ENCODE measurements at places on chromosomes 2 and 18.
A peak's percentile ranks its signal among the peaks of the same experiment; 100 is the strongest.

- DNase-seq, result no peak
Measured at GRCh38 chr2:71082402-71083252, 14.2 kb downstream of the NAGK start.

DNA sequence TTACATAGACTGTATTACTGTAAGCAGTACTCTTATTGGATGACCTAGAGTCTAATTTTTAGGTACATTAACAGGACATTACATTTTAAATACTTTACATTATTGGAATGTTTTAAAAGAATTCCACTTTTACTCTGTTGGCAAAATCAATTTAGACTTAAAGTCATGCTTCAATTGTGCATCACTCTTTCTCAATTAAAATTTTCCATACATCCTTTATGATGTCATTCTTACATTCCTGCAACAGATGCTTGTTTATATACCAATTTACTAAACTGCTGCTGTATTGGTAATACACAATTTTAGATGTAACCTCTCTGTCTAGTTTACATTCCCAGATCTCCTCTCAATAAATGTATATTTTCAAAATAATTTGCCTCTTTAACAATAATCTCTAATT lies 440.1 kb downstream of the ZEB2 start:
- DNase-seq, result no peak

DNA sequence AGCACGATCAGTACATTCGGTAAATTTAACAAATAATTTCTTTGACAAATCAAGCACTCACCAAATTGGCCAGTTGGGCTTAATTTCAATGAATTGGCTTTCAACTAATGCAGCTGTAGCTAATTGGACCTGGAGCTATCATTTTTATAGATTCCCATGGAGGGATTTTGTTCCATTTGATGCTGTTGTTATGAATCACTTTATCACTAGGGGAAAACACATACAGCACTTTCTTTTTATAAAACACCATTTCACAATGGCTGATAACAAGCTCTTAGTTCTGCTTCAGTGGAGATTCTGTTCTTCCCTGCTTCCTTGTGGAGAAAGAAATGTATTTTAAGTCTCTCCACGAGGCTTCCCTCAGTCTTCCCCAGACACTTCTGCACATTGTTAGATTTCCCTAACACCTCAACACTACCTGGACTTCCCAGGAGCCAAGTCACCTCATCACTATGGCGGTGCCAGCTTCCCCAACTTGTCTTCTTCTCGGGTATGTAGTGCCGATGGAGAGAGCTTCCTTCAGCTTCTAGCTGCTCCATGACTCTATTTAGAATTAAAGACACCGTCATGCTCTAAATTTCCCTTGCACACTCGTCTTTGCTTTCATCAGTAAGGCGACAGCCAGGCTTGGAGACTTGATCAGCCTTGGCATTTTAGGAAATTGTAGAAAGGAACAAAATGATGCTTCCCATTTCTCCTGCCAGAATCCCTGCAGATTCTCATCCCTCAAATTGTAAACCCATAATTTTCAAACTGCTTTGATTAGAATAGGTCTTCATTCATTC lies 72.0 kb downstream of the INPP5D start:
- DNase-seq, result no peak

DNA sequence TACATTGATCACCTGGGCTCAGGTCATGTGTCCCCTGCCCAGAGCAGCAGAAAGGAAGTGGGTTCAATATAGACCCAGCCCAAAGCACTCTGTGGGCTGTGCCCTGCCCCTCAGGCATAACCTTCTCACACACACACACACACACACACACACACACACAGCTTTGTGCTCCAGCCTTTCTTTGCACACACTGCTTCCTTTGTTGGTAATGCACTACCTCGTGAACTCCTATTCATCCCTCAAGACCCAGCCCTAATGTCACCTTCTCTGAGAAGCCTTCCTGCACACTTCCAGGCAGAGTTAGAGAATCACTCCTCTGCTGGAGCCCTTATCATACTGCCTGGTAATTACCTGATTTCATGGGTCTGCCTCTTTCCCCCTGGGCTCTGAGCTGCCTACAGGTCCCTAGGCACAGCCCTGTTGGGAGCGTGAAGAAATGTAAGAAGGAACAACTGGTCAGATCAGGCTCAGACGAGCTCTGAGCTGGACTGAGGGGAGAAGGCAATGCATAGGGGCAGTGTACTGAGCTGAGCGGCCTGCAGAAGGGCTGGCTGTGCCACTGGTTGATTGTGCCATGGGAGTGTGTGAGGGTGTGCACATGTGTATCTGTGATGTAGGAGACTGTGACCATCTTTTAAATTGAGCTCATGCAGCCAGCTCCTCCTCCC lies 210.3 kb downstream of the GLI2 start:
- DNase-seq, result no peak

DNA sequence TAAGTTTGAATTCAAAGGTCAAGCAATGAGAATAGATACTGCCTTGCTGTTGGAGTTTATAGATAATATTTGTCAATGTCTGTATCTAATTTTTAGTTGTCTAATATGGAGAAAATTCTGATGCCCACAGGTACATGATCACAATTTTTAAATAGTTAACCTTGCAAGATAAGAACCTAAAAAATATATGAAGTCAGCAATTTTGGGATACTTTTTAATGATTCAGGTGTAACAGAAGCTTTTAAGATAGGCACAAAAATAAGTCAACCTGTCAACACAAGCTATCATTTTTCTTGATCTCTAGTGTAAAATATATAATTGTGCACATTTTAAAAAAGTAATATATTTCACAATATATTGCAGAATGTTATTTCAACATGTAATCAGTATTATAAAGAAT lies 92.5 kb upstream of the IL1R2 start:
- DNase-seq, result no peak

GRCh38 chr18:7117390-7118355 lies at the start of gene LAMA1:
Gene LAMA1 (minus strand): TSS chr18:7117797. CDS start chr18:7117720, 77 bp downstream.
- DNase-seq, result no peak

- DNase-seq, result no peak
Measured at GRCh38 chr2:86301009-86301408, 36.4 kb downstream of the REEP1 start.

GRCh38 chr2:156908825-156909224 lies 348.7 kb upstream of the GALNT5 start:
- DNase-seq, result no peak

DNA sequence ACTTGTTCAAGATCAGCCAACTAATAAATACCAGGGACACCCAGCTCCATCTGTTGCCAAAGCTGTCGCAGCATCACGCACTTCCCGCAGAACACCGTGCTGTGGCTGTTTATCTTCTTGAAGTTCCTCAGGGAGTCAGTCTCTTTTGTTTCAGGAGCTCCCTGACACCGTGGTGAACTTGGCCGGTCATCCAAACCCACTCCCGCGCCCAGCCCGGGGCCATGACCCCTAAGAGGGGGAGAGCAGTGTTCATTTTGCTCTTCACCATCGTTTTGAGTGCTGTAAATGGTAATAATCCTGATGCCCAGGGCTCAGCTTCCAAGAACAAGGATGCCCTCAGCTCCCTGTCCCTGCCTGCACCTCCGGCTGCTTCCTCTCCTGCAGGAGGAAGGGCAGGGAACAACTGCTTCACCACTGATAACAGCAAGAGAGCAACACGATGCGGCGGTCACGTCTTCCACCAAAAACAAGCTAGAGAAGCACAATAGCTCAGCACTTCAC lies 131.4 kb downstream of the SEPTIN10 start:
- DNase-seq, result peak; percentile 33

GRCh38 chr2:216873573-216873972 lies 13.7 kb upstream of the TNP1 start:
- DNase-seq, result no peak

- no peak for DNase-seq
Measured at GRCh38 chr2:138081225-138082073, 117.2 kb downstream of the HNMT start.

DNA sequence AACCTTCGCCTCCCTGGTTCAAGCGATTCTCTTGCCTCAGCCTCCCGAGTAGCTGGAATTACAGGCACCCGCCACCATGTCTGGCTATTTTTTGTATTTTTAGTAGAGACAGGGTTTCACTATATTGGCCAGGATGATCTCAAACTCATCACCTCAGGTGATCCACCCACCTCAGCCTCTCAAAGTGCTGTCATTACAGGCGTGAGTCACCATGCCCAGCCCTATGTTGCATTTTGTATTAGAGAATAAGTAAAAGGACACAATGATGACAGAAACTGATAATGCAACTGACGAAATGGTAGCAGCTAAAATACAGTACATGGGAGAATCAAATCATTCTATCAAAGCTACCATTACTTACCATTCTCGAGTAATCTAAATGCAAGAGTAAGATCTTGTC lies 276.7 kb downstream of the DSEL start:
- no peak for DNase-seq

- DNase-seq, result no peak
Measured at GRCh38 chr2:237898057-237898414, 38.6 kb downstream of the RAMP1 start.

- no peak for DNase-seq
Measured at GRCh38 chr2:99380376-99381010, 43.3 kb downstream of the EIF5B start.

DNA sequence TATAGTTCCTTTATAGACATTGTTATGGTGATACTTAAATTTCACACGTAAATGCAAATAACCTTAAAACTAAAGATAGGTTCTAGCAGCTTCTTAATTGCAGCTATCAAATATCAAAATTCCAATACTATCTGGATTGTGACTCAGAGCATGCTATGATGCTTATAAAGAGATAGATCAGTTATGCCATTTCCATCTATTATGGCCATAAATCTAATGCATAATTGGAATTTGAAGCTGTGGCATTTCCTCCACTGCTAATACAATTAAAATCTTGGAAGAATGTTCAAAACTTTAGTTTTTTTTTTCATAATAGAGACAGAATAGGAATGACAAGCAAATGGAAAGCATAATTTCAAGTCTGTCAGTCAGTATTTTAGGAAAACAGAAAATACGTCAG lies 220.8 kb upstream of the GALNT5 start:
- DNase-seq, result no peak

DNA sequence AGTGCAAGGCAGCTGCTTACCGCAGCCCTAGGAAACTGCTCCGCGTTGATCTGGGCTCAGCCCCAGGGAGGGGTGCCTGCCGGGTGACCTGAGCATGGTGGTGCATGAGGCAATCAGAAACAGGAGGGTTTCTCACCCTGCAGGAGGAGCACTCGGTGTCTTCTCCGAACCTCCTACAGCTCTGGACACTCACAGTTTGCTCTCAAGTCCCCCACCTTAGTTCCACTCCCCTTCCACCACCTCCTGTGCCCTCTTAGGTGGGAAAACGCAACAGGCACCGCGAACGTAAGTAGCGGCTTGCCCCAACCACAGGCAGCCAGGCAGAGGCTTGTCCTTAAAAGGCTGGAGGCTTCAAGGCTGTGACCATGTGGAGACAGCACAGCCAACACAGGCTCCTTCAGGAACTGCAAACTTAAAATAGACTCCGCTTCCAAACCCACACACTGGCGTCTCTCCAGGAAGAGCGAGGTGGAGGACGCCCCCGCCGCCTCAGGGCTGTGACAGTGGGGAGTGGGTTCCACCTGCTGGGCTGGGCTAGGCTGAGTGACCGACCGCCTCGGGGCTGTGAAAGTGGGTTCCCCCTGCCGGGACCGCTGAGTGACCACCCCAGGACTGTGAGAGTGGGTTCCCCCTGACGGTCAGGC lies 71.6 kb downstream of the NDUFA10 start:
- no peak for DNase-seq

Measured in NCI-H1694 (cell line).